Fibroblast of skin of left biceps (primary cell): ENCODE measurements at places on chromosomes 12 and 14.

DNA sequence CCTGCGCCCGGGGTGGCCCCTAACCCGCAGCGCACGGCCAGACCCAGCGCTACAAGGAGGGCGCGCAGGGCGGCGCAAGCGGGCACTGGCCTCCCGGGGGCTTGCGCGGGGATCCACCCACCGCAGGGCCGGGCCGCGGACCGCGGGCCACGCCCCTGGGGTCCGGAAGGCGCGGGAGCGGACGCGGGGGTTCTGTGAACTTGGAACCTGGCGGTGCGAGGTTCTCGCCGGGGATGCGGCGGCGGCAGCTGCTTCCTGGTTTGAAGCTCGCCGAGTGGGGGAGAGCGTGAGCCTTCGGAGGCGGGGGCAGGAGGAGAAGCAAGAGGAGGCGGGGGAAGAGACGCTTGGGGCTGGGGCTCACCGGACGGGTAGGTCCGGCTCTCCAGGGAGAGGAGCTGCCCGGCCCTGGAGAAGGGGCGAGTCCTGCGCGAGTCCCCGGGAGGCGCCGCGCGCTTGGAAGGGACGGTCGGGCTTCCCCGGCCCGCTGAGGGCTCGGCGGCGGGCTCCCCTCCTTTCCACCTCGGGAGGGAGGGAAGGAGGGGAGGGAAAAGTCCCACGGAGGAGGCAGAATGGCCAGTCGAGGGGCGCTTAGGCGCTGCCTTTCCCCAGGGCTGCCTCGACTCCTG is at the start of gene PRKCH:
PRKCH (plus strand) TSS at position 195 of the 626 bp plus-strand sequence. CDS start 523 bp downstream, outside the sequence.
- DNase-seq = no peak

DNA sequence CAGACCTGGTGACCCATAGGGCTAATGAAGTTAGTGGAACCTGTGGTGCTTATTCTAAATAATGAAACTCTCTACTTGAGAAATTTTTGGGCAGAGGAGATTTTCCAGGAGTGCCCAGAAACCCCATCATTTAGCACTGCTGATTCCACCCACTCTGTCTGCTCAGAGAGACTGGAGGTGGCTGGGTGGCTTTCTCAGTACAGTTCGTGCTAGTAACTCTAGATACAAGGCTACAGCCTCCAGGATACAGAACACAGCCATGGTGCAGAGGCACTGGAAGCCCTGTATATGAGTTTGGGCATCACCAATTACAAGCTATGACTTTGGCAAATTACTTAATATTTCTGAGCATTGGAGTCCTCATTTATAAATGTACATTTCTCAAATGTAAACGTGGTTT is 32.4 kb downstream of the CCDC177 start:
- no peak for DNase-seq

DNA sequence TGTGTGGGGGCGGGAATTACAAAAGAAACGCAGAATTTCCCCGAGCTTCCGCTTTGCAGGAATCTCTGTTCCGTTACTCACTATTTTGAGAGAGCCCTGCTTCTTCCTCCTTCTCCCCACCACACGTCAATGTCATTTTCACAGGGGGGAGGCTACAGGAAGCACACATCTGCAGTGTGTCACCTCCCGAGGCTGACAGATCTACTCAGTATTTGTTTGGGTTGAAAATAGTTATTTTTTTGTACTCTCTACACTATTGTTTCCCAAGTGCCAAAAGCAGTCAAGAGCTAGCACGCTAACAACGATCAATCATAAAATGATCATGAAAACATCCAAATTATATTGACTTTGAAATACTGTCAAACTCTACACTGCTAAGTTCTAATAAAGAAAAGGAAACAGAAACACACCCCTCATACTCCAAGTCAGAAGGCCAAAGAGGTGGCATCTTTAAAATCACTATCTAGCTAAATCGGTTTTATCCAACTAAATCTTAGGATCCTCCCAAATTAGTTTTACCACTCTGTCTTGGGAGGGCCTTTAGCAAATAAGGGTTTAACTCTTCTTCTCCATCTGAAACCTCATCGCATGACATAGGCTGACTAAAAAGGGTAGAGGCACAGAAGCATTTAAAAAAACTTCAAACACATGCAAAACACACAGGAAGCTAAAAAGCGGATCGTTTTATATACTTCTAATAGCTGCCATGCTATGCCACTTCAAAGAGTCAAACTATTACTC is 51.8 kb downstream of the FOXN3 start:
- no peak for DNase-seq

DNA sequence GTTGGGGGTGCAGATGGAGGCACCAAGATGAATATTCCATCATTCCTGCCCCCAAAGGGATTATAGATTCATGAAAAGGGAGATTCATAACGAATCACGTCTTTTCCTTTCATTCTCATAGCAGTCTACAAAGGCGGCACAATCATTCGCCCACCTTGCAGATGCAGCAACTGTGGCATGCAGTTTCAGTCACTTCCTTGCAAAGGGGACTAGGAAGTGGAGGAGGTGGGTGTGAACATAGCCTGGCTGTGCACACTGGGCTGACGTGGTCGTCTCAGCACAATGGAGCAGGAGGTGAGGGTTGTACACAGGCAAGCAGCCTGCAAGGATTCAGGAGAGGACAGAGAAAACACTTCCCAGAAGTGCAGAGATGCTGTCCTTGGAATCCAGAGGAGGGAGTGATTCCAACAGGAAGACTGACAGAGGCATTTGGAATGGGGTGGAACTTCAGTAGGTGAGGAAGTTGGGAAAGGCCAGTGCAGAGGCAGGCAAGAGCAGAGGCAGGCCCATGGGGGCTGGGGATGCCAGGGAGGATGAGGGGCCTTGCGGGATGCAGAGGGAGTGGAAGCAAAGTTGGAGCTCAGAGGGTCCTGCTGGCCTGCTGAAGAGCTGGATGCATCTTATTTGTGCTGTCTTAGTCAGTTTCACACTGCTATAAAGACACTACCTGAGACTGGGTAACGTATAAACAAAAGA is 21.9 kb upstream of the PPP2R5C start:
- DNase-seq = no peak

DNA sequence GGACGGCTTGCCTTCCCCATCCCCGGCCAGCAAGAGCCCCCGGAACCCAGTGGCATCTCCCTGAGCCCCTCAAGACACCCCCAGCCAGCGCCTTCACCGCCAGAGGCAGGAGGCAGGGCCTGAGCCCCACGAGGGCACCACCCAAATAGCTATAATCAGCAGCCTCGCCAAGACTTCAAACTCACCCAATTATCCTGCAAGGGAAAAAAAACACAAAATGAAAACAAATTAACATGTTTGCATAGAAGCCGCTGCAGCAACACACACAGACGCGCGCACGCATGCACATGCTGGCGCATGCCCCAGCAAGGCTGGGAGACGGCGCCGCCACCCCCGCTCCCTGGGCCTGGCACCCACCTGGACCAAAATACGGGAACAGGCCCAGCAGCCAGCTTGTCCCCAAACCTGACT is 15.8 kb downstream of the FAM222A start:
- no peak for DNase-seq

GRCh38 chr12:77130193-77130592 is 64.8 kb upstream of the E2F7 start:
- DNase-seq = peak; percentile 20

GRCh38 chr14:29608861-29609260 is 318.8 kb downstream of the PRKD1 start:
- DNase-seq = no peak

GRCh38 chr14:76957224-76957891 is 71.2 kb downstream of the IRF2BPL start:
- no peak for DNase-seq

DNA sequence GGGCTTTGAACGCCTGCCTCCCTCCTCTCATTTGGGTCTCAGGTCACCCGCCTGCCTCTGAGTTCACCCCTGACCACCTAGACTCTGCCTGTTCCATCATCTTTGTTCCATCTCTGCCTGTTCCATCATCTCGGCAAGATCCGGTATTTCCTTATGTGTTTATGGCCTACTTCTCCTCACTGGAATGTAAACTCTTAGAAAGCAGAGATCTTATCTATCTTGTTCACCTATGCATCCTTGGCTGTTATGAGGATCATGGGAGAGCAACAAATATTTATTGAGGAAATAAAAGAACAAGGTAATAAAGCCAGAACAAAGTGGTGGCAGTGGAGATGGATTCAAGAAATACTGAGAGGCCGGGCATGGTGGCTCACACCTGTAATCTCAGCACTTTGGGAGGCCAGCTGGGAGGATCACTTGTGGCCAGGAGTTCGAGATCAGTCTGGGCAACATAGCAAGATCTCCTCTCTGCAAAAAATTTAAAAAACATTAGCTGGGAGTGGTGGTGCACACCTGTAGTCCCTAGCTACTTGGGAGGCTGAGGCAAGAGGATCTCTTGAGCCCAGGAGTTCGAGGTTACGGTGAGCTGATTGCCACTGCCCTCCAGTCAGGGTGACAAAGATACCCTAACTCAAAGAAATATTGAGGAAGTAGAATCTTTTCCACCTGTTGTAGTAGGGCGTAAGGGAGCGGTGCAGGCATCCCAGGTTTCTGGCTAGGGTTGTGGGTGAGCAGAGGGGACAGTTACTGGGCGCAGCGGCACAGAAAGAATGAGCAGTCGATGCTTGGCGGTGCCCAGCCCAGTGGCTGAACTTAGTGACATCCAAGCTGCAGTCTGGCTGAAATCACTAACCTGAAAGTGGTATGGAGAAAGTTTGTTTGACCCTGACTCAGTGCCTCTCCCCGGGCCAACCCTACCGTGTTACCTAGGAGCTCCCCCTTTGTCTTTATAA is 1.7 kb upstream of the KLC1 start:
- no peak for DNase-seq

GRCh38 chr12:120286768-120287490 is 4.8 kb downstream of the RNU4-2 start:
- no peak for DNase-seq

GRCh38 chr14:101506926-101507835 is 54.1 kb upstream of the DIO3 start:
- no peak for DNase-seq
